ENCODE measurements at places on chromosomes 13 and 19.

- no peak for DNase-seq
Measured at GRCh38 chr13:26910754-26911465, 150.3 kb upstream of the GPR12 start.

GRCh38 chr13:86591862-86592261 is 792.6 kb upstream of the SLITRK6 start:
- DNase-seq: no peak

GRCh38 chr19:40240332-40240731 is 13.8 kb upstream of the CCNP start:
- no peak for DNase-seq

DNA sequence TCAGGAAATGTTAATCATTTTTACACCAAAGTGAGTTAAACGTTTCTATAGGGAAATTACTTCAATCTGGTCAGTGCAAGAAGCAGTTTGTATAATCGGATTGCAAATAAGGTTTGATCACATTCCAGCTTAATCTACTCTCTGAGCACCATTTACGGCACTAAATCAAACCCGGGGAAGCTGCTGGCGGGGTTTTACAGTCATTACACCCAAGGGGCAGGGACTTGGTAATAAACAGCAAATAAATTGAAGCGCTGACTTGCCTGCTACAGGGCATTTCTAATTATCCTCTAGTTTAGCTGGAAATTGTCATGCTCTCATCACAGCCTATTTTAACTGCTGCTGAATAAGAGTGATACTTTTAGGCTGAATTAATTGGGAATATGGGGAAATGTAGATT is 152.1 kb upstream of the SOX21 start:
- no peak for DNase-seq

GRCh38 chr13:29551214-29551613 is 44.3 kb downstream of the SLC7A1 start:
- DNase-seq: no peak
